Thyroid gland (tissue), 4 donors: ENCODE measurements at places on chromosomes 11 and 22. TPM values are rescaled to one million over a fixed set of nuclear protein-coding genes. Genes with fewer than 3 reads are reported as not detected.

- no peak for DNase-seq
Measured at GRCh38 chr11:58391879-58392278, 14.8 kb downstream of the OR5B3 start.

- no peak for DNase-seq
Measured at GRCh38 chr22:26064048-26064447, 105.2 kb upstream of the SEZ6L start.

DNA sequence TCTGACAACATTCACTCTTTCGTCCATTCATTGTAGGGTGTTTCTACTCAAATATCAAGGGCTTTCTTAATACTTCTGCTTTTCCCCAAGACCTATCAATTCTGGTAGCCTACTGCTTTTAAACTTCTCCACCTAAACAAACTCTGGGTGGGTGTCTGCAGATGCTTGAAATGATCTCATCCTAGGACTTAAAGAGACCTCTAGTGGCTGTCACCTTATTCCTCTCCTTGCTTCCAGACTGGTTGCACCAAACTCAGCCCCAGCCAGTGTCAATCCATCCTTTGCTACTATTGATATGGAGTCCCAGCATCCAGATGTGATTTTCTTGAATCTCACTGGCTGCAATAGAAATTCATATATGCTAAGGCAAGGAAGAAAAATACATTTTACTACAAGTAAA is 274.7 kb downstream of the NXPE2 start:
- no peak for DNase-seq

DNA sequence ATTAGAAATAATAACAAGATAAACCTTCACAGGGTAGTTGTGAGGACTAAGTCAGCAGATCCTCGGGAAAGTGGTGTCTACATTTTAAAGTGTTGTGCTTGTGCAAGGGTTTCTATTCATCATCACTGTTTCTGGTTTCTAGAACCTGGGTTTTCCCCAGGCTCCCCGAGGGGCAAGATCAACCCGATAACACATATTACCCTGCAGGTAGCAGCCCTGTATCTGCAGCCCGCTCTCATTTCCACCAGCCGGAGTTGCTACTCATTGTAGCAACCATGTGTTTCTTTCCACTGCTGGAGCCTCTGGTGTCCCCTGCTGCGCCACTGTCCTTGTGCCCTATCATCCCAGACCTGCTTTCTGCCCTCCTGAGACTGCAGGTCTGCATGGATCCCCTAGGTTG is 67.0 kb downstream of the MIAT start:
- no peak for DNase-seq

Gene SCUBE2
- total RNA-seq, result 3.1 TPM

GRCh38 chr22:38963872-38964271 is 6.5 kb downstream of the APOBEC3A start:
- DNase-seq, result peak; percentile 55

Gene SLC25A45
- 16.5 TPM for total RNA-seq

Gene MED15
- total RNA-seq, result 33.6 TPM

Gene BLID
- 11.5 TPM for total RNA-seq

DNA sequence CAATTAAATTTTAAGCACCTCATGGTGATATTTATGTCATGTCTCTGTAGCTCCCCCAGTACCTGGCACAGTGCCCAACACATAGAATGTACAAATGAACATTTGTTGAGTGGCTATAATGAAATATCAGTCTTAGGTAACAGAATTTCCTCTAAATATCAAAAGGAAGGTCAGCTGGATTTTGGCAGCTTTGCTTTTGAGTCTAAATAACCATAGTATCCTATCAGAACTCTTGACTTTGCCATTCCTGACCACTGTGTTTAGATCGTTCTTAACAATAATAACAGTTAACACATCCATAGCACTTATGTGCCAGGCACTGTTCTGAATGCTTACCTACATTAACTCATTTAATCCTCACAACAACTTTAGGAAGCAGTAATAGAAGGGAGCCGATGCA is 26.6 kb downstream of the TMEM123 start:
- no peak for DNase-seq

GRCh38 chr22:38070250-38070921 is 13.2 kb downstream of the PICK1 start:
- no peak for DNase-seq

DNA sequence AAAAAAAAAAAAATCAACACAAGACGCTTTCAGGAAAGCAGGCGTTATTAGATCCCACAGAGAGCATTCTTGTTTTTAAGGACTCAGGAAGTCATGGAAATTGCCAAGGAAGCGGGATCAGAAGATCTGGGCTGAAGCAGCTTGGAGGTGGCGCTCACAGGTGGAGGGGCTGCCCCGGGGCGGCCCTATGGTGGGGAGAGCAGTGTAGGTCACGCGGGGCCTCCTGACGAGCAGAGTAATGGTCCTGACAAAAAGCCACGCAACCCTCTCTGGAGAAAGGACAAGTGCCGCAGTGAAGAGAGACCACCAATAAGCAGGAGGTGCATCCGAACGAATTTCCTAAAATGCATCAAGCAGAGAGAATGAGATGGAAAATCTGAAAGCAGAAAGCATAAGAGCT is 407.0 kb downstream of the BRD1 start:
- no peak for DNase-seq
